Activated CD4-positive, alpha-beta memory T cell treated with anti-CD3 and anti-CD28 coated beads, Interleukin-2, amount 10 ng/mL, durations not matched to agents 7 days and 5 days (primary cell): ENCODE measurements at places on chromosomes 7 and 10. TPM values are rescaled to one million over a fixed set of nuclear protein-coding genes. Genes with fewer than 3 reads are reported as not detected.

DNA sequence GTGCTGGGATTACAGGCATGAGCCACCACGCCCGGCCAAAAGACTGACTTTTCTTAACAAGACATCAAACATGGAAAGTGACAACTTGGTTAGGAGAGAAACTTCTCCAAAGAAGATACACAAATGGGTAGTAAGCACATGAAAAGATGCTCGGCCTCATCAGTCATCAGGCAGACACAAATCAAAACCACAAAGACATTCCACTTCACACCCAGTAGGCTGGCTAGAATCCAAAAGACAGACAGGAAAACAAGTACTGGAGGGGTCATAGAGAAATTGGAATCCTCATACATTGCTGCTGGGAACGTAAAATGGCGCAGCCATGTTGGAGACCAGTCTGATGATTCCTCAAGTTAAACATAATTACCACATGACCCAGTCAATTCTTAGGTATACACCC, 16.4 kb downstream of the SEPHS1 start:
- no peak overlapping the region for H3K4me3 ChIP-seq
- H3K36me3 ChIP-seq: peaks cover 76% of the 10 kb centered on the region
- H3K4me1 ChIP-seq: peaks cover 4% of the 10 kb centered on the region
- no peaks in the 10 kb centered on the region for H3K27me3 ChIP-seq

GRCh38 chr7:13524076-13524475, 465.4 kb downstream of the ETV1 start:
- H3K27ac ChIP-seq: no peak overlapping the region
- H3K27me3 ChIP-seq: no peaks in the 10 kb centered on the region
- H3K4me3 ChIP-seq: no peak overlapping the region
- no peak for DNase-seq
- H3K4me1 ChIP-seq: no peaks in the 10 kb centered on the region

DNA sequence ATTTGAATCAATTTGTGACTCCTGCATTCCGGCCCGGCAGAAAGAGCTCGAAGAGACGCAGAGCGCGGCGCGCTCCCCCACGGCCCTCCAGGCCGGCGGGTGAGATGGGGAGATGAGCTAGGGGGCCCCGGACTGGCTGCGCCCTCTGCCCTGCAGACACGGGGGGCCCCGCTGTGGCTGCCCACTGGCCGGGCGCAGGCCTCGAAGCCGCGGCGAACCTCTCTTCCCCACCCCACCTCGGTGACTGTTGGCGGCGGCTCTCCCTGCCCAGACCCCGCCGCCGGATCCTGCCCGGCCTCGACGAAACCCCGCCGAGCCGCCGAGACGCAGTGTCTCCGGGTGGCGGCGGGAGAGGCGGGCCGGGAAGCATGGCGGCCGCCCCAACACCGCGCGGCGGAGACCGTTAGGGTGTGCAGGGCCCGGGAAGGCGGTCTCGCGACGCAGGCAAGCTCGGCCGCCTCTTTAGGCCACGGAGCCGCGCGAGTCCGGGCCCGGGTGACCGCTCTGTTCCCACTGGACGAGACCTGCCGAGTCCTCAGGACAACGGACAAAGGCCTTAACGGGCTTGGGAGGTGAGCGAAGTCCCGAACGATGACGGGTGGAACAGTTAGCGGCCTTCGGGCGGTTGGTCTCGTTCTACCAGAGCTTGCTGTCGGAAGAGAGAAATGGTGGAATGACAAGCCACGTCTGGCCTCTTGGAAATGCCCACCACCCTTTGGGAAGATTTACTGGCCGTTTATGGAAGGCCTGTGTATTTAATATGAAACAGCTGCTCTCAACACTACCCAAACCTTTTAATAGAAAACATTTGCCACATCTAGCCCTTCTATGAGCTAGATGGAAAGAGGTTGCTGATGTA, 24.3 kb downstream of the NUP42 start:
- no peak overlapping the region for H3K27ac ChIP-seq
- H3K27me3 ChIP-seq: peaks cover 26% of the 10 kb centered on the region
- no peak for DNase-seq
- peaks cover 22% of the 10 kb centered on the region for H3K36me3 ChIP-seq

DNA sequence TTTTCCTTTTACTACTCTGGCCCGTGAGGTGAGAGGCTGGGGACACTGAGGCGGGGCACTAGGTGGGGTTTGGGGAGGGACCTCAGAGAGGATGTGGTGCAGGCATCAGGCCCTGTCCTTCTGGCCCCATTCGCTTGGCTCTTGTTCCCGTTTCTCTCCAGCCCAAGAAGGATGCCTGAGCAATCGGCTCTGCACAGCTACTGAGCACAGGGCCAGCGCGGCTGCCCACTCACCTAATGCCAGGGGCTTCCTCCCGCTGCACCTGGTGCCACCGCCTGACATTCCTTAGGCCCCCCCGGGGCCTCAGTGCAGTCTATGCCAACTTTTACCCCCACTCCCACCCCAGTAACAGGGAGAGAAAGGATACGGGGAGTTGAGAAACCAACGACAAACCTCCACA, 12.5 kb downstream of the EMX2 start:
- H3K27me3 ChIP-seq: peaks cover 50% of the 10 kb centered on the region
- no peak overlapping the region for H3K4me3 ChIP-seq
- no peaks in the 10 kb centered on the region for H3K36me3 ChIP-seq
- no peak for DNase-seq
- H3K27ac ChIP-seq: no peak overlapping the region
- H3K4me1 ChIP-seq: peaks cover 12% of the 10 kb centered on the region

DNA sequence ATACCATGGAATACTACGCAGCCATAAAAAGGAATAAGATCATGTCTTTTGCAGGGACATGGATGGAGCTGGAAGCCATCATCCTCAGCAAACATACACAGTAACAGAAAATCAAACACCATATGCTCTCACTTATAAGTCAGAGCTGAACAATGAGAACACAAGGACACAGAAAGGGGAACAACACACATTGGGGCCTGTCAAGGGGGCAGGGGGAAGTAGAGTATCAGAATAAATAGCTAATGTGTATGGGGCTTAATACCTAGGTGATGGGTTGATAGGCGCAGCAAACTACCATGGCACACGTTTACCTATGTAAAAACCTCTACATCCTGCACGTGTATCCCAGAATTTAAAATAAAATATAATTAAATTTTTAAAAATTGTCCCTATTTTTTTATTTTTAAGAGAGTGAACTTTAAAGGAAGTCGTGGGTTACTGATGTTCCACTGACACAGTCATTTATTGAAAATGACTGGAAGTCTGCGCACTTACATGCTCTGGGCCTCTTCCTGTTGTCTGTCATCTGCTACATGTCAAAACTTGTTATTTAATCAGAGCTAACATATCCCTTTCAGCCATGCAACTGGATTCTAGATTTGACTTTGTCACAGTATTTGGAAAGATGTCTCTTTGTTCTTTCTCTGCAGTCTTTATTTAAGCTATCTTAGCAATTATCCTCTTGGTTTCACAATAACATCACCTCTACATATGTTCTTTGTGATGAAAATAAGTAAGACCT, 73.7 kb upstream of the ABCB5 start:
- no peak for DNase-seq
- H3K27ac ChIP-seq: no peak overlapping the region

GRCh38 chr10:24027107-24027506, 181.8 kb upstream of the KIAA1217 start:
- no peak for DNase-seq
- no peaks in the 10 kb centered on the region for H3K4me1 ChIP-seq
- H3K27ac ChIP-seq: no peak overlapping the region
- H3K4me3 ChIP-seq: no peak overlapping the region

DNA sequence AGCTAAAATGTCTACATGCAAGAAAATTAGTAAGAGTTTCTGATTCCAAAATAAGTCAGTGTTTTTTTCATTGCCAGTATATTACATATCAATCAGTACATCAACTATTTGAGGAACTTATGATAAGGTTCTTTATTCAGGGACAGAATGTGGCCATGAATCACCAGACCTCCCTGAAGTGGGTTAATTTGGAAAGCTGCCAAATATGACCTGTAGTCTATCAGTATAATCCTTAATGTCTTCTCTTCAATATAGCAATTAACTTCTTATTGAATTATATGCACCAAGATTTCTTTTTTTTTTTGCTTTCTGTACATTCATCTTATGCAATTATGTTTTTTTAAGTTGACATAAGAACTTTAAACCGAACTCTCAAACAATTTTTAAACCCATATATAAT, 714.5 kb upstream of the POT1 start:
- H3K27me3 ChIP-seq: no peaks in the 10 kb centered on the region
- no peak for DNase-seq
- H3K36me3 ChIP-seq: no peaks in the 10 kb centered on the region
- H3K4me3 ChIP-seq: no peak overlapping the region
- H3K27ac ChIP-seq: no peak overlapping the region

Gene HOGA1
- total RNA-seq: not detected

Gene CPEB3
- 3.0 TPM for total RNA-seq

Gene ZNF804B
- total RNA-seq: not detected

Gene TFEC
- total RNA-seq: 0.05 TPM

Gene SPDYE16
- 0.25 TPM for total RNA-seq

Gene TM9SF3
- 82.8 TPM for total RNA-seq
